Naive thymus-derived CD8-positive, alpha-beta T cell (primary cell): ENCODE measurements at places on chromosomes 7 and 10. TPM values are rescaled to one million over a fixed set of nuclear protein-coding genes. Genes with fewer than 3 reads are reported as not detected.

Gene TRDMT1
- total RNA-seq, result 22.6 TPM

Gene ZC3HAV1L
- 0.26 TPM for total RNA-seq

DNA sequence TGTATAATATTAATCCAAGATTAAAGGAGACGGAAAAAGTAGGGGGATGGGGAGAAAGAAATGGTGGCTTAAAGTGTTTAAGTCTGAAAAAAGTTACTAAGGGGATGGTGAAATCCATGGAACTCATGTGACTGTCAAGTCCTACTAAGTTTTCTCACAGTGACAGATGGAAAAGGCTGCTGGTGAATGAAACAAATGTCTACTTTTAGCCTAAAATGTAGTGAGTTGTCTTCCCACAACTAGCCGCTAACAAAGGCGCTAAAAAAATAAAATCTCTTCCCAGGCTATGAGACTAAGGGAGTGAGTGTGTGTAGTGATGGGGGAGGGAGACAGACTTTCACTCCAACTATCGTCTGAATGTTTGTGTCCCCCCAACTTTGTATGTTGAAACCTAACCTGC lies 12.6 kb downstream of the VIM start:
- H3K27ac ChIP-seq, result peak overlapping the region; percentile 68
- peaks cover 32% of the 10 kb centered on the region for H3K36me3 ChIP-seq
- no peaks in the 10 kb centered on the region for H3K27me3 ChIP-seq
- DNase-seq, result no peak
- H3K4me1 ChIP-seq, result peaks cover 21% of the 10 kb centered on the region

DNA sequence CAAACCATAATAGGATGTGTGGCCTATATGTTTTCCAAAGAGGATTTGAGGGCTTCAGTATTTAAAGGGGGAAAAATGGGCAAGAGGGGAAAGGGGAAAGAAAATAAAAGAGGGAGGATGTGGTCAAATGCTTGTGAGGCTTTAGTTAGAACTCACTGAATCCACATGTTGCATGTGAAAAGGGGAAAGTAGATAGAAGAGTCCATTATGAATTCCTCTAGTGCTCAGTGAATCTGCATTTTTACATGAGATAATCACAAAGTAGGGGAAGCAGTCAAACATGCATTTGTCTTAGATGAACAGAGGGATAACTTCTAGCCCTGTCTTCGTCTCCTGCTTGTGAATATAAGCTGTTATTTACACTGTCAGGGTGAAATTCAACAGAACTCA lies 24.6 kb upstream of the AKAP9 start:
- no peaks in the 10 kb centered on the region for H3K36me3 ChIP-seq
- H3K4me3 ChIP-seq, result no peak overlapping the region
- H3K4me1 ChIP-seq, result no peaks in the 10 kb centered on the region
- H3K27me3 ChIP-seq, result peaks cover 6% of the 10 kb centered on the region
- no peak for DNase-seq

- no peak for DNase-seq
- no peaks in the 10 kb centered on the region for H3K27me3 ChIP-seq
- H3K4me3 ChIP-seq, result no peak overlapping the region
- no peaks in the 10 kb centered on the region for H3K36me3 ChIP-seq
- no peak overlapping the region for H3K27ac ChIP-seq
Observed at GRCh38 chr10:86103391-86104101, 263.0 kb downstream of the GRID1 start.

DNA sequence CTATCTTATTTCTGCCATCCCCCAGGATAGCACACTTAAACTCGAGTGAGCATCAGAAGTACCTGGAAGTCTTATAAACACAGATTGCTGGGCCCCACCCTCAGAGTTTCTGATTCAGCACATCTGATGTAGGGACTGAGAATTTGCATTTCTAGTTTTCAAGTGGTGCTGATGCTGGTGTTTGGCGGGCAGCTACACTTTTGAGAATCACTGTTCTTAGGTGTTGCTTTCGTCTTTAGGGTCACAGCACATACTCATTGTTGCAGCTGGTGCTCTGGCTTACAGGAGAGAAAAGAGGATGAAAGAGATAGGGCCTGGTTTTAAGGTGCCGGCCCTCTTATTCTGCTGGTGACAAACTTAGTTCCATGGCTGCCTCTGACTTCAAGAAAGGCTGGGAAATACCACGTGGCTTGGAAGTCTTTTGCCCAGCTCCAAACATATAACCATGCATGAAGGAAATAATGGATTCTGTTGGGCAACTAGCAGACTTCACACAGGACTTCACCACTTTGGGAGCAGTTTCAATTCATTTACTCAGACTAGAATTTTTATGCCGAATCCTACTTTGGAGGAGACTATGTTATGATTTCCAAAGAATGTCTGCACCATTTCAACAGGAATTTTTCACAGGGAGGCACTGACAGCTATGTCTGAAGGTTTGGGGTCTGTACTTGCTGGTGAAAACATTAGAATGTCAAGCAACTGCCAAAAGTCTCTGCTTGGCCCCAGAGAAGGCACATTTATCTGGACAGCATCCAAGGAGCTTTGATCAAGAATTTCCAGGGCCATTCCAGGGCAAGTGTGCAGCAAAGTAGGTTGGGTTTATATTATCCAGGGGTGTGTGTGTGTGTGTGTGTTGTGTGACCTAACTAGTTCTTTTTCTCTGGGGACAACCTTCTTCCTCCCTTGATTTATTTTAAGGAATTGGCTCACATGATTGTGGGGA lies 6.9 kb upstream of the MINDY4 start:
- DNase-seq, result no peak
- H3K4me3 ChIP-seq, result no peak overlapping the region
- H3K36me3 ChIP-seq, result no peaks in the 10 kb centered on the region
- no peak overlapping the region for H3K27ac ChIP-seq
- no peaks in the 10 kb centered on the region for H3K4me1 ChIP-seq
- peaks cover 5% of the 10 kb centered on the region for H3K27me3 ChIP-seq
